Left hindlimb (tissue), 1 donor: ENCODE measurements at places on chromosomes 6 and 20.

DNA sequence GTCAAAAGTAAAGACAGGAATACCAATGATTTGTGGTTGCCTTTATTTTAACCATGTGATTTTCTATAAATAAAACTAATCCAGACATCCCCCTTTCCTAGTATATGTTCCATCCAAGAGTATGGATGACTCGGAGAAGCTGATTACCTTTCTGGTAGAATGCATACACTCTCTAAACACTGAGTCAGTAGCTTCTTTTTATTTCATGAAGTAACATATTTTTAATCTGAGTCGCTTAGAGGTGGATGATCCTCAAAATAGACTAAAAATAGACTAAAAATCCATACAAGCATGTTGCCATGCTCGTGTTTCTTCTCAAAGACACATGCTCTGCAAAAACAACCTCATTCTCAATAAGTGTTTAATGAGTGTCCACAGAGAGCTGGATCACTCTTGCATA lies 263.7 kb downstream of the COL12A1 start:
- DNase-seq = no peak

- no peak for DNase-seq
These were observed 58.6 kb downstream of the NOL4L start for GRCh38 chr20:32526541-32526940.

- peak; percentile 36 for DNase-seq
These were observed 28.1 kb downstream of the NFYA start for GRCh38 chr6:41100871-41101287.

DNA sequence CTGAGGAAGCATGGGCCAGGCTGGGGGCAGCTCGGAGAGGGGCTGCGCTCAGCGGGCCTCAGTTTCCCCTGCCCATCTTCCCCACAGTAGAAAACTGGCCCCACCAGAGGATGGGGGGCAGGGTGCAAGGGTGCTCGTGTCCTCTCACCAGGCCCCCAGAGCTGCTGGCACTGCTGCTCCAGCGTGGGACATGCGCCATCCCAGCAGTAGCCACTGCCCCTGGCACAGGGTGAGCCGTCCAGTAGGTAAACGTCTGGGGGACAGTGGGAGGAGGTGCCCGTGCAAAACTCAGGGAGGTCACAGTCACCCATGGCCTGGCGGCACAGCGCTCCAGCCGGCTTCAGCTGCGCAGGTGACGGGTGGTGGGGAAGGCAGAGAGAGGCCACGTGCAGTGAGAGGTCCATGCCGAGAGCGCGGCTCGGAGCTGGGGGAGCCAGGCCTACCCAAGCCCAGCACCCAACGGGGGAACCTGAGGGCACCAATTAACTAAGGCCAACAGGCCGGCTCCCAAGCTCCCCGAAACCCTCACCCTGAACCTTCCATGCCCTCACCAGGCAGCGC lies 8.9 kb upstream of the GFRA4 start:
- DNase-seq = peak; percentile 27

DNA sequence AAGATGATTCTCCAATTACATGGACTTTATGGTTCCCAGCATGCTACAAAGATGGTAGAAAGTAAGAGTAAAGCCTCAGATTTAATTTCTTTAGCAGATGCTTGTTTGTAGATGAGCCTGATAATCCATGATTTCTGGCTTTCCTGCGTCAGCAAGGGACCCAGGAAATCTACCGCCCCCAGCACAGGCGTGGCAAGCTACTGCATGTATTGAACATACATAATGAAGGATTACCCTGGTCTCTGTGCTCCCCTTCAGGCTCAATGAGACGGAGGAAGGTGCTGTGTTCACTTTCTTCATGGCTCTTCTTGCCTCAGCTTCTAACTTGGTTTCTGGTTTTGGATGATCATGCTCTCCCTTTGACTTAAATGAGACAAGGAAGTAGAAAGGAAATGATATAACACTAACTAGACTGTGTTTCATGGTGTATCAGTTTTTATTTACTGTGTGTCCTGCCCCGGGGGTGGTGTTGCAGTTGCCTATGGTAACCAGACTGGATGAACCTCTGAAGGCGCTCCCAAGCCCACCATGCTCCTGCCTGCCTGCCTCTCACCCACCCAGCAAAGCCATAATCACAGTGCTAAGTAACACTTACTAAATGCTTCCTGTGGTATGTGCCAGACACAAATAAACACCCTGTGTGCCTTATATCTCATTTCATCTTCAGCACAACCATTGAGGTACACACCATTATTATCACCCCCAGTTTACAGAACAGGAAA lies 17.9 kb downstream of the GCM1 start:
- no peak for DNase-seq
